ENCODE measurements at places on chromosomes 2 and 18.

GRCh38 chr2:107132070-107132469 is 246.1 kb upstream of the ST6GAL2 start:
- no peak for DNase-seq

GRCh38 chr18:69982417-69982816 is 34.7 kb upstream of the CD226 start:
- no peak for DNase-seq

GRCh38 chr2:110978756-110979470 is 141.8 kb upstream of the BCL2L11 start:
- DNase-seq: no peak

- no peak for DNase-seq
Observed at GRCh38 chr18:73980289-73980979, 167.2 kb downstream of the FBXO15 start.

- DNase-seq: no peak
Observed at GRCh38 chr2:239251971-239252370, 148.8 kb downstream of the HDAC4 start.

GRCh38 chr2:60033325-60033724 is 520.1 kb downstream of the BCL11A start:
- no peak for DNase-seq

DNA sequence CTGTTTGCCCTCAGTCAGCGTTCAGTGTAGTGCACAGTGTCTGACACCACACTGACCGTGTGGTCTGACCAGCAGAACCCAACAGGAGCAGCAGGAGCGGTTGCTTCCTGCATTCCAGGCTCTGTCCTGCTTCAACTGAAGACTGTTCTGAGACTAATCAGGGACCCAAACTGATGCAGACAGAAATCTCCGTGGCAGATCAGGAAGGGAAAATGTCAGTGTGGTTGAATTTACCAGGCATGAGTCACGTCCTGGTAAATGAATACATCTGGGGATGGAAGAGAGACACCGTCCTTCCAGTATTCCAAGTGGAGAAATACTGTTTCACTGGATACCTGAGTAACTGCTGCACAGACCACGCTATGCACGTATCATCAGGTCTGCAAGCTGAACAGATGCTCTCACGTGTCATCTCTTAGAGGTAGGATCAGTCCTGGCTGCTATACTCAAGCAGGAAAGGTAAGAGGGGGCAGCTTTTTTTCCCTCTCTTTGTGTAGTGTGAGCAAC is 223.6 kb upstream of the EPAS1 start:
- DNase-seq: no peak

GRCh38 chr2:227534714-227535113 is 62.8 kb downstream of the AGFG1 start:
- DNase-seq: no peak

DNA sequence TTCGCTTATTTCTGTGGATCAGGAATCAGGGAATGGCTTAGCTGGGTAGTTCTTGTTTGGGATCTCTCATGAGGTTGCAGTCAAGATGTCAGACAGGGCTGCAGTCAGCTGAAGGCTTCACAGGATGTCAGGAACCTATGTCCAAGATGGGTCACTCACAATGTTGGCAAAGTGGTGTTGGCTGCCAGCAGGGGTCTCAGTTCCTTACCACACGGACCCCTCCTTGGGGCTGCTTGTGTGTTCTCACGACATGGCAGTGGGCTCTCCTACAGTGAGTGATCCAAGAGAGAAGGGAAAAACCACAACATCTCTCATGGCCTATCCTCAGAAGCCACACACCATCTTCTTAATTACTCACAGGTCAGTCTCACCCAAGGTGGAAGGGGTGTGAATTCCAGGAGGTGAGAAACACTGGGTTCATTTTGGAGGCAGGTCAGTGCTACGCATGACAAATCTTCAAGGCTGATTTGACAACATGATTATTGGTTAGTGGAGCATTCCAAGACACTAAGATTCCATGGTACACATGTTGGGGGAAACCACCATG is 1.3 kb upstream of the ANTXR1 start:
- no peak for DNase-seq

DNA sequence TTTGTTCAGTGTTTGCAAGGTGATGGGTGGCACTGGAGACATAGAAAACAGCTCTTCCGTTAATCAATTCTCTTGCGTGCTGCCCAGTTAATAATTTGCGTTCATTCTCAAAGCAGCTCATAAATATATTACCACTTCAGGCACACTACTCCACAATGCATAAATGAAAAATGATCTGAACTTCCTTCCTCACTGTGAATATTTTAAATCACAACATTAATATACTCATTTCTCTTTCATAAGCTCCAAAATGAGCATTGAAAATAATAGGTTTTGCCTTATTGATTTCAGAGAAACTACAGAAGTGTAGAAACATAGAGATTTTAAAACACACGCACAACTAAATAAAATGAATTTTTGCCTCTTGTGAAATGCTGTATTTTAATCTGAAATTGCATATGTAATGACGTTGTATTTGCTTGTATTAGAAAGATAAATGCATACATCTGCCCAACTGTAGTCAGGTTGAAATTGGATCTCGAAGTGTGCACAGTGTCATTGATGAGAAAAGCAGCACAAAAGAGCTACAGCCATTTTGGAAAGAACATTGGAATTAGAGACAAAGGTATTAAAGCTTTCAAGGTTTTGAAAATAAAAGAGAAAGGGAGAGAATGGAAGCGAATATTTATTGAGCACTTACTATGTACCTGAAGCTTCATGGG is 350.5 kb downstream of the LPIN1 start:
- DNase-seq: no peak

GRCh38 chr2:153811516-153811915 is 60.2 kb upstream of the GALNT13 start:
- DNase-seq: no peak

GRCh38 chr2:195450552-195451113 is 206.4 kb upstream of the SLC39A10 start:
- no peak for DNase-seq

- no peak for DNase-seq
Observed at GRCh38 chr2:223782629-223783028, 54.8 kb downstream of the AP1S3 start.

- no peak for DNase-seq
Observed at GRCh38 chr2:12074126-12074844, 327.9 kb downstream of the LPIN1 start.

GRCh38 chr2:49569176-49569575 is 414.9 kb upstream of the FSHR start:
- no peak for DNase-seq

DNA sequence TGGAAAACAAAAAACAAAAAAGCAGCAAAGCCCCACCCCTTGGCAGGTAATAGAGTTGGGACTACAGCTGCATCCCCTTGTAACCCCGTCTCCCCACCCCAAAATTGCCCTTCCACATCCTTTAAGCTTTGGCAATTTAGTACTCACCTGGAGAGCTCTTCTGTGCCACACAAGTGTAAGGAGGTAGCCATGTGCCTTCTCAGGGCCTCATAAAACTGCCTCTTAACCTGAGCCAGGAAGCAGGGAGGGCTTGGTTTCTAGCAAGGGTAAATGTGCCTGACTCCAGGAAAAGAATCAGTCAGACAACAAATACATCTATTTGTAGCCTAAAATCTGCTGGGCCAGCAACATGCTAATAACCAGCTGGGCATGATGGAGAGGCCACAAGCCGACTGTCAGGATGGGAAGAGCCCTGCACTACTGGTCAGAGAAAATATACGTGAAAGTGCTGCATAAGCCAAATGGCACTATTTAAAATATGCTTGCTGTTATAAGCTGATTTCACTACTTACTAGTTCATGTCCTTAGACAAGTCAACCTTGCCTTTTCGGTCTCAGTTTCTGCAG is 46.3 kb downstream of the NOP58 start:
- DNase-seq: no peak

DNA sequence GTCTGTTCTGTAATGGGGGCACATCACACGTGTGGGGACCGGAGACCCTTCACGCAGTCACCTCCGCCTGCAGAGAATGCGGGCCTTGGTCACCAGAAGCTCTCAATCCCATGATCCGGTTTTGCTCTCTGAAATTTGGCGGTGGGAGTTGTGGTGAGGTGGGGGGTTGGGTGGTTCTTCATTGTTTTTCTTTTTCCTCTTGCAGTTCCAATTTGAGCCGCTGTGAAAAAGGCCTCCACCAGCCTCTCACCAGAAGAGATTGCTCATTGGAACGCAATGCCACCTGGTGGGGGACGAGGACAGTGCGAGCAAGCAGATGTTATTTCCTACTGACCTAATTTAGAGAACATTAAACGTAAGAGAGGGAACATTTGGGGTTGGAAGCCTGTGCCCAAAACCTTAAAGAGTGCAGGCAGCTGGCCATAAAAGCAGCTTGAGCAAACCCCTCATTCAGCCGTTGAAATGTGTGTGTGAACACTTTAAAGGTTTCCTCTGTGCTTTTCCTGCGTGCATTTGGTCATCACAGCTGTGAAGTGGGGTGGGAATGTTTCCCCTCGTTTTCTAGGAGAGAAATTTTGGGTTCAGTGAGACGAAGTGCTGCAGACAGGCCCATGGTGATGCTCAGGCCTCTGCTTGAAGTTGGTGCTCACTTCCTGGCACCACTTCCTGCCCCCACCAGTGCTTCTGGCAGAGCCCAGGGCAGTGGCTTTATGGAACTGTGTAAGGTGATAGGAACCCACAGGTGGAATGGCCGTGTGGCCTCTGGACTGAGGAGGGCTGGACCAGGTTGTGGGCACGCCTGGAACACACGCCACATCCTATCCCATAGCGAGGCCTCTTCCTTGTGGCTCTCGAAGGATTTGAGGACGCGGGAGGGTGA is 61.7 kb downstream of the ZCCHC2 start:
- peak; percentile 88 for DNase-seq

GRCh38 chr2:3654531-3655225 is 3.3 kb upstream of the ALLC start:
- no peak for DNase-seq

DNA sequence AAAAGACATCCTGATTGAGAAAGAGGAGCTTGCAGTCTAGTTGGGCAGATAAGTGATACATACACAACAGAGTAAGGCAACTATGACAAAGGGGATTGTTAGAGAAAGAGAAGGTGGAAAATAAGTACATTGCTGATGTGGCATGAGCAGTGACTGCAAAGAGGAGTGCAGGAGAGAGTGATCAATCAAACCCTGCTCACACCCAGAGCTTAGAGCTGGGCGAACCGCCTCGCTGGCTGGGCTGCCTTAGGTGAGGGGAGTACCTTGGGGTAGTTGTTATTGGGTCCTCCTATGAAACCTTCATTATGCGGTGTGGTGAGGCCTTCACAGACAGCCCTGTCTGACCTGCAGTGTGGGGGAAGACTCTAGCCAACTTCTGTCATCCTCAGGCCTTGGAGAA is 161.7 kb downstream of the FHOD3 start:
- DNase-seq: no peak

GRCh38 chr18:21701621-21702020 is 3.0 kb downstream of the ABHD3 start:
- no peak for DNase-seq

DNA sequence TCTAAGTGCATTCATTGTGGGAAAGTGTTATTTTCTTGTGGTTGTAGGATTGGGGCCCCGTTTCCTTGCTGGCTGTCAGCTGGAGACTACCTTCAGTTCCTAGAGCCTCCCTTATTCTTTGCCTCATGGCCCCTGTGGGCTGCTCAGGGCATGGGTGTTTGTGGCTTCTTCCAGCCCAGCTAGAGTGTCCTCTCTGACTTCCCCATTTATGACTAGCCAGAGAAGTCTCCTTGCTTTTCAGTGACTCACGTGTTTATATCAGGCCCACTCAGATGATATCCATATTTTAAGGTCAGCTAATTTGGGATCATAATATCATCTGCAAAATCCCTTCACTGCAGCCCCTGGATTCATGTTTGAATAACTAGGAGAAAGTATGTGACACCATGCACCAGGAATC is 62.8 kb downstream of the DTNA start:
- no peak for DNase-seq

DNA sequence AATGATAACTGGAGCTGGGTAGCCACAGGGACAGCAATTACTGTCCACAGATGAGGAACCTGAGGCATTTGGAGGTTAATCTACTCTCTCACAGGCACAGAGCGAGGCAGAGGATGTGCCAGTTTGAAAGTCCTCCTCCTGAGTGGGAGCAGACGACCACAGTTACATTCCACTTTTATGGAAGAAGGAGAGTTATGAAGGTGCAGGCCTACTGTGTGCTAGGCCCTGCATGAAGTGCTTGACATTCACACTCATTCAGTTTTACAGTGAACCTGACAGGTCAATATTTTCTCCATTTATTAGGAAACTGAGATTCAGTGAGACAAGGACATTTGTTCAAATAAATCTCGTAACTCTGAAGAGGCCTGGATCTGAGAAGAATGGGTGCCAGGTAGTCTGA is 142.0 kb downstream of the TDRD15 start:
- DNase-seq: no peak

DNA sequence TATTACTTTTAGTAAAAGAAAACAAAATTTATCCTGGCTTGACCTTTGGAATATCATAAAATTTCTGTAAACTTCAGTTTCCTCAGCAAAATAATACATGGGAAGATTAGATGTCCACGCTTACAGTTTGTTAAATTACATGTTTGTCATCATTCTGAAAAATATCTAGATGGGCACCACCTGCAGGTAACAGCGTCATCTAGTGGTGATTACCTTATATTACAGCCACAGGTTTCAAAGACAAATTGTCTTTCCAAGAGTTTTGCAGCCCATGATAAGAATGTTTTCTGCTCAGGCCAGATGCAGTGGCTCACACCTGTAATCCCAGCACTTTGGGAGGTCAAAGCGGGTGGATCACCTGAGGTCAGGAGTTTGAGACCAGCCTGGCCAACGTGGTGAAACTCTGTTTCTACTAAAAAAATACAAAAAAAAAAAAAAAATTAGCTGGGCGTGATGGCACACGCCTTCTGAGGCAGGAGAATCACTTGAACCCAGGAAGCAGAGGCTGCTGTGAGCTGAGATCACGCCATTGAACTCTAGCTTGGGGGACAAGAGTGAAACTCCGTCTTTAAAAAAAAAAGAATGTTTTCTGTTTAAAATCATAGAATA is 96.3 kb upstream of the RASGRP3 start:
- DNase-seq: no peak

DNA sequence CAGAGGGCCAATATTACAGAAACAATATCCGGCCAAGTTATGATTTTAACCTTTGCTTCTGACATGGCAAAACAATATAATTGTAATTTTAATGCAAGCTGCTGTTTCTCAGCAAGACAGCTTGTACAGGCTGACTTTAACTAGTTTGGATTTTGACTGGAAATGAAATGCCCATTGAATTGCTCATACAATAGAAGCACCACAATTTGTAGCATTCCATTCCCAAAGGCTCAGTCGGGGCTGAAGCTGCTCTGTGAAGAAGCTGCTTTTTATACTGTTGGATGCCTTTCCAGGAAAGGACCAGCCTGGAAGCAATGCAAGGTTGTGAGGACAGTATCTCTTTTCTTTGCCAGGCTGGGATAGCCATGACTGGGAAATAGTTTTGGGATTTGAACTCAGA is 677.0 kb upstream of the FANCL start:
- DNase-seq: no peak

DNA sequence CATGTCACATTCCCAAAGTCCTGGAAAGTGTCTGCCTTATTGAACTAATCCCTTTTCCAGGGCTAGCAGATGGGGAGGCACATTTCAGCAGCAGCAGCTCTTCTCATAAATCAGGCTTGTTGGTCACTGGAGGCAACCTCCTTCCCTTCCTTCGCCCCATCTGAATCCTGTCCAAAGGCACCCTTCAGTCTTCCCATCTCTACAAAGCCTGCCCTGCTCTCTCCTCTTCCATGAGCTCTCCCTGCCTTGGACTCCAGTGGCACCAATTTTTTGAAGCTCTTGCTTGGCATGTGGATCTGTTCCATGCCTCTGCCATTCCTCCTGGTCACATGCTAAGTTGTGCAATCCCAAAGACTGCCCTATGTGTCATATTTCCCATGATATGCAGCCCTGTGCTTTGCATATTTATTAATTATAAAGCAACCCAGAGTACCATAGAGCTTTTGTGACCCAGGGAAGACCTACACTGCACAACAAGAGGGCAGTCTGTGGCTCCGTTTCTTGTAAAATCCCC is 70.3 kb downstream of the ANTXR1 start:
- no peak for DNase-seq
